ENCODE measurements at places on chromosomes 1 and 21.

GRCh38 chr1:232110281-232111090 lies 483.9 kb downstream of the DISC1 start:
- no peak for DNase-seq

- no peak for DNase-seq
These were observed 142.1 kb upstream of the COL11A1 start for GRCh38 chr1:103250441-103250861.

- no peak for DNase-seq
These were observed 9.1 kb downstream of the SGIP1 start for GRCh38 chr1:66542811-66543767.

DNA sequence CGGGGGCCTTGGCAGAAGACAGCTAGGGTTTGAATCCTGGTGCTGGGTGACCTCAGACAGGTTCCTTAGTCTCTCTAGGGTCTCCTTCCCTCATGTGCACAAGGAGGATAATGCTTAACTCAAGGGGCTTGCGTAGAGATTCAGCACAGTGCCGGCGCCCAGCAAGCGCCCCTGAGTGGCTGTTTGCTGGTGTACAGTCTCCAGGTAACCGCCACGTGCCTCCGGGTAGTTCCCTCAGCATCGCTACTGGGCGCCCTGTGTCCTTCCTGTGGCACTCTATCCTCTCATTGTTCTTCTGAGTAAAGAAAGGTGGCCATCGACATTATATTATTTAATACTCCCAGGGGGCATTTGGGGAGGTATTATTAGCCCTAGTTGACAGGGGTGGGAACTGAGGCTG lies 80.9 kb downstream of the NENF start:
- no peak for DNase-seq

DNA sequence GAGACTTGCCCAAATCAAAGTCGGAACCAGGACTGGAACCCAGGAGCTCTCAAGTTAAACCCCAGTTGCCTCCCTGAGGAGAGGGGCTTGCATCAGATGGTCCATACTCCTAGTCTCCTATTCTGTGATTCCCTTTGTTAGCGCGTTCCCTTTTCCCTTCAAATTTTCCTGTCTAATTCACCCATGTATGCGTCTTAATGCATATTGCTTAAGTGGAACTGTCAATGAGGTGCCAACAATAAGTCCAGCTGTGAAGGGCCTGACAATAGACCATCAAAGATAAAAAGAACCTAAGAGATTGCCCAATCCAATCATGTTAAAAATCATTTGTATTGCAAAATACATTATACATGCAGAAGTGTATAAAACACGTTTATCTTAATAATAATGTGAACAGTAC lies 634 bp upstream of the SPATA6 start:
- DNase-seq, result no peak

DNA sequence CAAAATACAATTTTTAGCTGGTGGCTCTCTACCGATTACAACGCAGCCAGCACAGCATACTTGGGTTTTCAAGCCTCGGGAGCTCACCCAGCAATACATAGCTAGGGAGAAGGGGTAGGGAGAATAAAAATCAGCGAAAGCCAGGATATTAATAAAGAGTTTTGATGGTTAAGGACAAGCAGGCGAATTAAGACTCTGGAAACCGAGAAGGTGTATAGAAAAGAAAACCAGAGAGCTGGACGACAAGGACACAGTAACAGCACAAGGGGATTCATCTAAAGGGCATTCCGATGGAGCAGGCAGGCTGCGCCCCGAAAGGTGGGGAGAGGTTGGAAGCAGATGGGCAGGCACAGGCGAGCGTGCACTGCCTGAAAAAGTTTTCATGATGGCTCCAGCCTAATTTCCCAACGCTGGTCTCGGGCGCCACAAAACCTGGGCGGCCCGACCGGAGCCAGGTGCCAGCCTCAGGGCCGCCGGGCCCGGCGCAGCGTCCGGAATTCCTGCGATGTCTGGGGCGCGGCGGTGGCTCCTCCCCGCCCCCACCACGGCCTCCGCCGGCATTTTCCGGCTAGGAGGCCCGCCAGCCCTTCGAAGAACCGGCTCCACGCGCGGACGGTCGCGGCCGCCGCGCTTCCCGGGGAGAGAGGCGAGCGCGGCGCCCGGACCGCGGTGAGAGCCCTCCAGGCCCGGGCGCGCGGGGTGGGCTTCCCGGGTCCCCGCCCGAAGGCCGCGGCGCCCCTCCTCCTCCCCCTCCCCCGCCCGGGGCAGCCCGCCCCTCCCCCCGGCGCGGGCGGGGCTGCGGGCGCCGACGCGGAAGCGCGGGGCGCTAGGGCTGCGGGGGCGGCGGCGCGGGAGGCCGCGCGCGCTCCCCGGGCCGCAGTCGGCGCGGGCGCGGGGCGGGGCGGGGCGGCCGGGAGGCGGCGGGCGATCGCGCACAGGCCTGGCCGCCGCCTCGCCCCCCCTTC lies 774 bp upstream of the DYRK1A start:
- DNase-seq, result peak; percentile 49

GRCh38 chr1:156700736-156701531 lies 4.4 kb downstream of the CRABP2 start:
- DNase-seq, result no peak

DNA sequence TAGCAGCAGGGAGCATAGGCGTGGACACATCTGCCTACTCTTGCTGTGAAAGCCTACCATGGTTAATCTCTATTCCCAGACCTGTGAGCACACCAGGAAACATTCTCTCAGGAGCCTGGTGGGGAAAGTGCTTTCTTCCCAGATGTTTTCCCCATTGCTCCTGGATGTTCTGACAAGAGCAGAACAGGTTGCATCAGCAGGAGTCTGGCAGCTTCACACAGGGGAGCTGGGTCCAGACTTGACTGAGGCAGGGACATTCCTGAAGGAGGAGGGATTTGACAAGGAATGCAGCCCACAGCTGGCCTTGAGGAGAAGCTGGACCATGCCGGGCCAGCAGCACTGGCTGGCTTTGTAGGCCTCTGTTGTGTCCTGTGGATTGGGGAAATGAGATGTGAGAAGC lies 21.0 kb upstream of the ARTN start:
- no peak for DNase-seq

- no peak for DNase-seq
These were observed 177.7 kb upstream of the RAB4A start for GRCh38 chr1:229093238-229093540.

GRCh38 chr1:160206421-160207117 lies 1.4 kb downstream of the PEA15 start:
- DNase-seq, result no peak

GRCh38 chr1:232542633-232543593 lies 87.0 kb downstream of the SIPA1L2 start:
- DNase-seq, result no peak

GRCh38 chr21:18354947-18355346 lies 48.6 kb downstream of the TMPRSS15 start:
- DNase-seq, result no peak

GRCh38 chr1:42153624-42154023 lies 414 bp downstream of the GUCA2B start:
- DNase-seq, result no peak

DNA sequence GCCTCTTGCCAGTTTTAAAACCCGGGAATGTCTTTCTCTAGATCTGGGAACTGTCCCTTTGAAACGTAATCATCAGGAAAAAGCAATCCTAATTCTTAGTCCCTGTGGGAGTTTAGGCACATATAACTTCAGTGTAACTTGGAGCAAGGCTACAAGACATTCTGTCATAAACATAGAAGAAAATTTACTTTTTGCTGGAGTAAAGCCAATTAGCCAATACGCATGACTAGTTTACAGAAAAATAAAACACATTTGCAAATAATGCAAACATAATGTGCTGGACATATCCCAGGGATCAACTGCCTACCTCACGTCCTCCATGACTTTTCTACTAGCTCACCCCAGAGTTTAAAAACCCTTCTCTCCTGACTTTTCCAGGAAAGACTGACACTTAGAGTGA lies 970.6 kb downstream of the MRPL39 start:
- no peak for DNase-seq

GRCh38 chr1:76940571-76941335 lies 73.5 kb downstream of the ST6GALNAC5 start:
- DNase-seq, result no peak

DNA sequence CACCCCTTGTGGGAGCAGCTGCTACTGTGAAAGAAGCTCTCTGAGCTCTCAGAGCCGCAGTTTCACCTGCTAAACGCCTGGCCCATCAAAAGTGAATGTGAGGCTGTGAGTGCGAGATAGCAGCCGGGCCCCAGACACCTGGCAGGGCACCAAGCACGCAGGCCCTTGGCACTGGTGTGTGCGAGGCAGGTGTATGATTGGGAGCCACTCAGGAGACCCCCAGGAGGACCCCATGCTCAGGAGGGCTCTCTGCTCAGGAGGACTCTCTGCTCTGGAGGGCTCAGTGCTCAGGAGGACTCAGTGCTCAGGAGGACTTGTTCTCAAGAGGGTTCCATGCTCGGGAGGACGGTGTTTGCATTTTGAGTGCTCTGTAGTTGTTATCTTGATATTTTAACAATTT lies 14.3 kb upstream of the ADARB1 start:
- no peak for DNase-seq

DNA sequence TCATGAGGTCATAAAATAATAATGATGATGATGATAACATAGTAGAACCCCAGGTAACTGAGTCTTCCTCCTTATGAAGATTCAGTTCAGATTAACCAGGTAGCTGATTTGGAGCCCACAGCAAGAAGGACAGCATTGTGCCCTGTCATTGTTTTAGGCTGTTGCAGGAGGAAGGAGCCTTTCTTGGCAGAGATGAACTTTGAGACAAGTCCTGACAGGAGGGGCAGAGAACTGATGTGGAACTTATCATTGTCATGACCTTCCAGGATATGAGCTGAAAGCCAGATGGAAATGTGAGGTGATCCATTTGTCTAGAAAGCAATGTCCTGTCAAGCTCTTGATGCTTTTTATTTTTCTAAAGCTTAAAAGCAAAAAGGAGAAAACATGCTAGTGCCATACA lies 132.6 kb upstream of the COA6 start:
- no peak for DNase-seq

DNA sequence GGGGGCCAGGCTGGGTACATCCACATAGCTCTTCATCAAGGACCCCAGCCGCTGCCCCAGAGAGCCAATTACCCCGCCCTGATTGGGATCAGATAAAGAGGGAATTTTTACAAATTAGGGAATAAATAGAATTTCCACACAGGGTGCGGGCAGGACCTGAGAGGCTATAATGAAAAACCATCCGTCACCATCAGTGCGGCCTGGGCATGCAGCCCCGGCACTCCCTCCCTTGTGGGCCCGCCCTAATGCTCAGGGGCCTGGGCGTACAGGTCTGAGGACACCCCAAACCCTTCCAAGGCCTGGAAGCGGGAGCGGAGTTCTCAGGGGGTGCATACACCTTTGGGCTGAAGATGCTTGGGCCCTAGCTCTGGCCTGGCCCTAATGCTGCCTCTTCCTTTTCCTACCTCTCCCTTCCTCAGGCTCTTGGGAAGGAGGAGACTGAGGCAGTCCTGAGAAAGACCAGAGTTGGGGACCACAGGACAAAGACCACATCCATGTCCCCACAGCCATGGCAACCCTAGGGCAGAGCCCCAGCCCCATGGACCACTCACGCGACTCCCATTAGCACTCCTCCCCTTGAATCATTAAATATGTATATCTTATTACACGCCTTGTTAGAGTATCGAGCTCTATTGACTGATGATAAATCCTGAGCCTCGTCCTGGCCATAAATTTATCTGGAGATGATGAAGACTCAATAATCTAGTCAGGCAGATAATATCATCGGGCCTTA lies 16.3 kb downstream of the DMAP1 start:
- DNase-seq, result no peak

DNA sequence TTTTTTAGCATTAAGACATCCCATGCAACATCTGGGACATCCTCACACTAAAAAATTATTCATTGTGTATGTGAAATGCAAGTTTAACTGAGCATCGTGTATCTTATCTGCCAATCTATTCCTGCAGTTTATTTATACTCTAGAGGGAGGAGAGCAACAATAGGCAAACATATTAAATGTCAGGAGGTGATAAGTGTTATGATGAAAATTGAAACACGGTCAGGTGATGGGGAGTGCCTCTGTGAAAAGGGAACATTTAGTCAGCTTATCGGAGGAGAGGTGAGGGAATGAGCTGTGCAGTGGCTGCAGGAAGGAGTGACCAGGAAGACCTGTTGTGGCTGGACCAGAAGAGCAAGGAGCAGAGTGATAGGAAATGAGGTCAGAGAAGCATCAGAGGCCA lies 775 bp upstream of the EFCAB14 start:
- no peak for DNase-seq

- DNase-seq, result no peak
These were observed 154.5 kb upstream of the C1orf87 start for GRCh38 chr1:60228041-60228491.

- no peak for DNase-seq
These were observed 2.3 kb upstream of the MED18 start for GRCh38 chr1:28326515-28326914.

DNA sequence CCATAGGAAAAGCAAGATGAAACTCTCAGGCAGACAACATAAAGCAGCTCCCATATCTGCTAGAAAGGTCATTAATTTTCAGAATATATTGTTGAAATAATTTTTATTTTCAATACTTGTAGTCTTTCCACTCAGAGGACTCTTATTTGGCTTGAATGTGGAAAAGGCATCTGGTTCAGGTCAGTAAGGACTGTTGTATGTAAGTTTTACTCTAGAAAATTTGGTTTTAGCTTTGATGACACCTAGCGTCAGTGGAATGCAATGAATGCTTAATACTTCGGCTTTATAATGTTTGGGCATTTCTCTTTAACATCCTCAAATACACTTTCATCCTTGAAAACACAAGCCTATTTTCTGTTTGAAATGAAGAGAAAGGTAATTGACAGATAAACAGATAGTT lies 63.3 kb downstream of the LRRC40 start:
- no peak for DNase-seq

DNA sequence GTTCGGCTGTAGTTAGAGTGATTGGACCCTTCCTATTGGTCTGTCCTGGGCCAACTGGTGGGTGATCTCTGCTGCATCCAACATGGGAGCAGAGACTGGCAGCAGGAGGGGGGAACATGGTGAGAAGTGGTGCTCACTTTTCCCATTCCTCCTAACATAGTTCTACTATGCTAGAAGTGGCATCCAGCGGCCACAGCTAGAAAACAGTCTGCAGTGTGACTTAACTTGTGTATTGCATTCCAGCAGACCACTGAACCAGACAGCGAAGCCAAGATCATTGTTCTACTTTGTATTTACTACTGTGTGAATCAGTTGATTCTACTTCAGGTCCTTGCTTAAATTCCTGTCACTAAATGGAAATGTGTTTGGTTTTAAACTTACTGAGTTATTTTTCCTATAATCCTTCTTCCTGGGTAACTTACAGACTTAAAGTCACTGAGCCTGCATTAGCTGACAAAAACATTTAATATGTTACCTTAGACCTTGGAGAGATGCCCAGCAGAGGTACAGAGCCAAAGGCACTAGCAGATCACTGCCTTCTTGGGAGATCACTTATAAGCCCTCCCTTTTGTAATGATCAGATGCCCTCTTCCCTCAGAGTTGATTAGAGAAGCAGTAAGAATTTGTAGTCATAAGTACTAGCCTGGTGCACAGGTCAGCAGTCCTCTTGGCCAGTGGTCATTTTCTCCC lies 8.2 kb downstream of the FABP3 start:
- DNase-seq, result no peak

GRCh38 chr1:247857985-247858619 lies 1.1 kb downstream of the TRIM58 start:
- DNase-seq, result no peak

All from CD4-positive, alpha-beta T cell treated with Interferon alpha-2 for 1 hour (primary cell).